ENCODE measurements at places on chromosomes 1 and 21.
A peak's percentile ranks its signal among the peaks of the same experiment; 100 is the strongest.

- no peak for DNase-seq
Observed at GRCh38 chr1:200938955-200939354, 44.3 kb downstream of the INAVA start.

DNA sequence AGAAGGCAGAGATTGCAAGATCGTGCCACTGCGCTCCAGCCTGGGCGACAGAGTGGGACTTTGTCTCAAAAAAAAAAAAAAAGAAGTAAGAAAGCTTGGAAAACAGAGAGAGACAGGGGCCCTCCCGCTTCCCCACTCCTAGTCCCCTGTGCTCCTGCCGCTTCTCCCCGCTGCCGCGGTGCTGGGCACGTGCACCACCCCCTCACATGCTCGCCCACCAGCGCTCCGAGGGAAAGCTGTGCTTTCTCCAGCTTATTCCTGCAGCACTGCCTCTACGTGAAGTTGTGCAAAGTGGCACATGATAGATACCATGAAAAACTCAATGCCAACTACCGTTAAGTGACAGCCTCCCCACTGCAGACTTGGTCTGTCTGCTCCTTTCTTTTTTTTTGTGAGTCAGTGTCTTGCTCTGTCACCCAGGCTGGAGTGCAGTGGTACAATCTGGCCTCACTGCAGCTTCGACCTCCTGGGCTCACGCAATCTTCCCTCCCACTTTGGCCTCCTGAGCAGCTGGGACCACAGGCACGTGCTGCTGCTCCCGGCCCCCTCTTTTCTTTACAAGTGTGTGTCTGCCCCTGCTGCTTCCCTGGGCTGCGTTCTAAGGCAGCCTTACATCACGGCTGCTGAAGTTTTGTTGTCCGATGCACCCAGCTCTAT, 15.4 kb downstream of the SLX9 start:
- DNase-seq, result peak; percentile 51

- no peak for DNase-seq
Observed at GRCh38 chr21:45555251-45555556, 13.0 kb upstream of the SLC19A1 start.

DNA sequence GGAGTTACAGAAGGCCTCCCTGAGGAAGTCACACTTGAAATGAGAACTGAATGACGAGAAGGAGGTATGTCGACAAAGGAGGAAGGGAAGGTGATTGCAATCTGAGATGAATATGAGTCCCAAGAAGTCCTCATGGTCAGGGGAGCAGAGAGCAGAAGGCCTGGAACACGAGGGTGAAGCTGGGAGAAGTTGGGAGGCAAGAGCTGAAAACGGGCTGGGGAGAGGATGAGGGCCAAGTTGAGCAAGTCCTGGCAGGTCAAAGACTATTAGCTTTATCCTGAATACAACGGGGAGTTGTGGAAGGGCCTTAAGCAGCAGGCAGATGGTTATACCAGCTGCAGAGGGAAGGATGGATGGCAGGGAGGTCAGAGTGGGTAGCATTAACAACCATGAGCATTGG, 89.5 kb downstream of the KCNJ15 start:
- no peak for DNase-seq

GRCh38 chr1:166295656-166296055, 128.9 kb upstream of the FAM78B start:
- no peak for DNase-seq

DNA sequence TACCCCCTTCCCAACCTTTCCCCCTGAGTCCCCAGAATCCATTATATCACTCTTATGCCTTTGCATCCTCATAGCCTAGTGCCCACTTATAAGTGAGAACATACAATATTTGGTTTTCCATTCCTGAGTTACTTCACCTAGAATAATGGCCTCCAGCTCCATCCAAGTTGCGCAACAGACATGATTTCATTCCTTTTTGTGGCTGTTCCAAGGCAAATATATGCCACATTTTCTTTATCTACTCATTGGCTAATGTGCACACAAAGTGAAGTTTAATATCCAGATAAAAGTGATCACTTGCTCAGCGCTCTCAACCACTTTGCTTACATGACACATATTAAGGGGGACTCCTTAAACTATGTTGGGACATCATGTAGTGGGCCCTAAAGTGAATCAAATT, 72.4 kb upstream of the TIAM1 start:
- no peak for DNase-seq

DNA sequence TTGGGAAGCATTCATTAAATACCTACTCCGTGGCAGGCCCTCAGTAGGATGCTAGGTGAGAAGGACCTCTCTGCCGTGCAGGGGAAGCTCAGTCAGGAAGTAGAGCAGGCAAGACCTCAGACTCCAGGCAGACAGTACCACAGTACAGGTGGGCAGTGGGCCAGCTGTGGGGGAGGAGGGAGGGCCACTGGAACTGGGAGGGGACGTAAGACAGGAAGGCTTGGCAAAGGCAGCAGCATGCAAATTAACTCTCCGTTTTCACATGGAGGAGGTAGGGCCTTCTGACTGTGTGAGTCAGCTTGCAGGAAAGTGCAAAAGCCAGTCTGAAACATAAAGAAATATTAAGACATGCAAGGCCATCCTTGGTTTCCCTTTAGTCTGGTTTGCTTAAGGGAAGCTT, 157.7 kb downstream of the TRIM33 start:
- peak; percentile 71 for DNase-seq

- DNase-seq, result no peak
Observed at GRCh38 chr1:243558576-243558975, 291.5 kb downstream of the AKT3 start.

GRCh38 chr1:24536391-24536840, 19.5 kb upstream of the NCMAP start:
- DNase-seq, result no peak

- DNase-seq, result no peak
Observed at GRCh38 chr1:151132335-151133017, 14.0 kb downstream of the SEMA6C start.

DNA sequence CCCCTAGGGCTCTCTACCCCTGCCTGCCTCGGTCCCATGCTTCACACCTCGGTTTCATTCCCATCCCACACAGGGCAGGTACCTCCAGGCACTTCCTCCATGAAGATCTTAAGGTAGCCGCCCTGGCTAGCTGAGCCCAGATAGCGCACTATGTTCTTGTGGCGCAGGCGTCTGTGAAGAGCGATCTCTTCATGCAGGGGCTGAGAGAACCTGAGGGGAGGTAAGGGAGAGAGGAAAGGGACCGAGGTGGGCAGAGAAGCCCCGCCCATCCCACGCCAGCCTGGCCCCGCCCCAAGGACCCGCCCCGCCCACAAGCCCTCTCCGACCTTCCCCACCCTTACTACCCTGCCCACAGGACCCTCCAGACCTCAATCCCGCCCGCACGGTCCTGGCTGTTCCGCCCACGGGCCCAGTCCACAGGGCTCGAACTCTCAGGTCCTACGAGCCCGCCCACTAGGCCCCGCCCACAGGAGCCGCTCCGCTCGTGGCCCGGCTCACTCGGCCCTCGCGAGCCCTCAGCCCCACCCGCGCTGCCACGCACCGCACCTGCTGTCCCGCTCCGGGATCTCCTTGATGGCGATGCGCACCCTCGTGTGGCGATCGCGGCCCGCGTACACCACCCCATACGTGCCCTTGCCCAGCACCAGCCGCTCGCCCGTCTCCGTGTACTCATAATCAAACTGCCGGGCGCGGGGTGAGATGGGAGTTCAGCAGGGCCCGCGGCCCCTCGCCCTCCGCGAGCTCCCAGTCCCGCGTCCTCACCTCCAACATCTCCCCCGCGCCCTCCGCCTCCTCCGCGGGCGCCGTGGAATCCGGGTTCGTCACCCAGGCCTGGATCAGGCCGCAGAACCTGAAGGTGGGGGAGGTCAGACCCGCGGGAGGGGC, 6.4 kb downstream of the MAP3K6 start:
- peak; percentile 74 for DNase-seq

DNA sequence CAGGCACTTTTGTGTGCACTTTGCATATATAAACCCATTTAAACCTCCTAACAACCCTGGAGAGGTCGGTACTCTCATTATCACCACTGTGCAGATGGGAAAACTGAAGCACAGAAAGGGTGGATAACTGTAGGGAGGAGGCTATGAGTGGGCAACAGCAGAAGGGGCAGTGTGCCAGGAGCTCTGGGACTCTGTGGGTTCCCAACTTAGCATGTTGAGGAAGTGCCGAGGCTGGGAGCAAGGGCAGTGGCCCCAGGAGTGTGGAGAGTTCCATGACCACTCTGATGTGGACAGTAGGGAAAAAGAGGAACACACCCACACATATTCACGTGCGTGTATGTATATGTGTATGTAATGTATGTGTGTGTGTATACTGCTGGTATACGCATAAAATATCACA, 25.7 kb upstream of the KCNC4 start:
- DNase-seq, result no peak

GRCh38 chr1:119323216-119323982, 45.2 kb upstream of the HAO2 start:
- no peak for DNase-seq

GRCh38 chr1:78825561-78825960, 175.9 kb downstream of the IFI44 start:
- DNase-seq, result no peak

DNA sequence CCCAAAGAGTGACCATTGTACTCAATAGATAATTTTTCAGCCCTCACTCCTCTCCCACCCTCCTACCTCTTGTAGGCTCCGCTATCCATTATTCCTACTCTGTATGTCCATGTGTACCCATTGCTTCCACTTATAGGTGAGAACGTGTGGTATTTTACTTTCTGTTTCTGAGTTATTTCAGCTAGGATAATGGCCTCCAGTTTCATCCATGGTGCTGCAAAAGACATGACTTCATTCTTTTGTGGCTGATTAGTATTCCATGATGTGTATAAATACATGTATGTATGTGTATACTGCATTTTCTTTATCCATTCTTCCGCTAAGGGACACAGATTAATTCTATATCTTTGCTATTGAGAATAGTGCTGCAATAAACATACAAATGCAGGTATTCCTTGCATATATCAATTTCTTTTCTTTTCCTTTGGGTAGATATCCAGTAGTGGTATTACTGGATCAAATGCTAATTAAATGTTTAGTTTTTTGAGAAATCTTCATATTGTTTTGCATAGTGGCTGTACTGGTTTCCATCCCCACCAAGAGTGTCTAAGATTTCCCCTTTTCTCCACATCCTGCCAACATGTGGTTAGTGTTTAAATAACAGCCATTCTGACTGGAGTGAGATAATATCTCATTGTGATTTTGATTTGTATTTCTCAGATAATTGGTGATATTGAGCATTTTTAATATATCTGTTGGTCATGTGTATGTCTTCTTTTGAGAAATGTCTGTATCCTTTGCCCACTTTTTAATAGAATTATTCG, 4.9 kb downstream of the LY9 start:
- DNase-seq, result no peak

GRCh38 chr1:91731815-91732214, 154.1 kb downstream of the TGFBR3 start:
- no peak for DNase-seq

DNA sequence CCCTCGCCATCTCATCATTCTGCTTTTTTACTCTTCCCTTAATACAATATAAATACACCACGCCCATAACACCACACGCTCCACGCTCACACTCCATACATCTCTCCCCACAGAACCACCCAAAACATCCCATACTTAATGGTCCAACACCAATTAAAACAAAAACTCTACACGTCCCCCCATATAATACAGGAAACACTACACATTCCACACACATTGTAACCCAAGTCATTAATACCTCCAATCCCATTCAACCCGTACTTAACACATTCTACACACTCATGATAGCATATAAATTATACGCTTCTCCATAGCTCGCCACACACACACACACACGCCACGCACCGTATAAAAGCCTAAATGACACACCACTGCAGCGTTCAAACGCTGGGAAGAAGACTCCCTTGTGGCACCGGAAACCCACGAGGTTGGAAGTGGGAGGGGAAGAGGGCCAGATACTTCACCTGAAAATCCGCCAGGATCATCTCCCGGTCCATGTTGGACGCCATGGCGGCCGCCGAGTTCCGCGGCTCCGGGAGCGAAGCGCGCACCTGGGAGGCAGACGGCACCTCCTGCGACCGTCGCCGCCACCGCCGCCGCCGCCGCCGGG, 659 bp downstream of the FAF1 start:
- DNase-seq, result no peak

DNA sequence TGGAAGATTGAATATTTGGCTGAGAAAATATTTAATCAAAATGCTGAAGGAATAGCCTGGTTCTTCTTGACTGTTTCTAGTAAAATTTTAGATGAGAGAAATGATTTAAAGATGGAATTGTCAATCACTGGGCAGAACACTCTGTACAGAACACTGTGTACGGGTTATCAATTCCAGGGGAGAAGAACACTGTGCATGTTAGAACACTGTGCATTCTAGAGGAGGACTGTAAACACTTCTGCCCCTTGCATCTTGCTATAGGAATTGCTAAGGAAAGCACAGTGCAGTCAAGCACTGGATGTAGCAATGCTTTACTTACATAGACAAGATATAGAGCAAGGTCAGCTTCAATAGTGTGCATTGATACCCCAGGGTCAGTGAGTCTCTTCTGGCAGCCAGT, 98.7 kb downstream of the RWDD3 start:
- DNase-seq, result no peak

DNA sequence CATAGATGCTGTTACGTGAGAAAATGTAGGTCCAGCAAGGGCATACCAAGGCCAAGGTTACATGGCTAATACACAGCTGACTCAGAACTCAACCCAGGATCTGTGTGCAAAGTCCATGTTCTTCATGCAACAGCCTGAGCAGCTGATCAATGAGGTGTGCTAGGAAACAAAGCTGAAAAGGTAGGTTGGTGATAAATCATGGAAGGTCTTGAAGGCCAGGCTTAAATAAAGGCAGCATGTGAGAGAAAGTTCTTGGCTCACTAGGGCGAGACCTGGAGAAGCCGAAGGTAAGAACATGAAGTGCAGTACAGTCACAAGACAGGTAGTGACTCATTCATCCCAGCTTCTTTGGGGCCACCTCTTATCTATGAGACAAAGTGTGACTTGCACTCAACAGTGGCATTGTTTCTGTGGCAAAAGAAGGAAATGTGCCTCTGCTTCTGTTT, 33.4 kb downstream of the TLR5 start:
- no peak for DNase-seq

GRCh38 chr1:11984576-11984975, 4.3 kb downstream of the MFN2 start:
- no peak for DNase-seq

DNA sequence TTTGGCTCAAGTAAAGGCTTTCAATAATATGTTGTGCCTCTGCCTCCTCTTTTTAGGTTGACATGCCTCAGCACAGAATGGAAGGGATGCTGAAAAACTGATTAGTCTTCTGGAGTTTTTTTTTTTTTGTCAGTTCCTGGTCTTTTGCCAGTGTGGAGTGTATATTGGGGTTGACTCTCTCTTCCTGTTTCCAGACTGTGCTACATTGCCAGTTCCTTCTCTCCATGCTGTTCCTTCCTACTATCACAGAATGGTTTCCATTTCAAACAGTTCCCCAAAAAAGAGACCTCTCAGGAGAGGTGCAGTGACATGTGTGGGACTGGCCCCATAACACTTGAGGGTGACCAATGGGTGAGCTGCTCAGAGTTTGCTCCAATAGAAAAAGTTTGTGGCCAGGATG, 101.7 kb upstream of the ETV3 start:
- DNase-seq, result no peak

GRCh38 chr21:36706951-36707762, 8.2 kb downstream of the SIM2 start:
- peak; percentile 42 for DNase-seq

Data from upper lobe of right lung (tissue), 1 donor.